SK-N-SH (cell line): ENCODE measurements at places on chromosomes 2 and 18.

GRCh38 chr18:6004683-6005082, 109.4 kb upstream of the TMEM200C start:
- DNase-seq: no peak

DNA sequence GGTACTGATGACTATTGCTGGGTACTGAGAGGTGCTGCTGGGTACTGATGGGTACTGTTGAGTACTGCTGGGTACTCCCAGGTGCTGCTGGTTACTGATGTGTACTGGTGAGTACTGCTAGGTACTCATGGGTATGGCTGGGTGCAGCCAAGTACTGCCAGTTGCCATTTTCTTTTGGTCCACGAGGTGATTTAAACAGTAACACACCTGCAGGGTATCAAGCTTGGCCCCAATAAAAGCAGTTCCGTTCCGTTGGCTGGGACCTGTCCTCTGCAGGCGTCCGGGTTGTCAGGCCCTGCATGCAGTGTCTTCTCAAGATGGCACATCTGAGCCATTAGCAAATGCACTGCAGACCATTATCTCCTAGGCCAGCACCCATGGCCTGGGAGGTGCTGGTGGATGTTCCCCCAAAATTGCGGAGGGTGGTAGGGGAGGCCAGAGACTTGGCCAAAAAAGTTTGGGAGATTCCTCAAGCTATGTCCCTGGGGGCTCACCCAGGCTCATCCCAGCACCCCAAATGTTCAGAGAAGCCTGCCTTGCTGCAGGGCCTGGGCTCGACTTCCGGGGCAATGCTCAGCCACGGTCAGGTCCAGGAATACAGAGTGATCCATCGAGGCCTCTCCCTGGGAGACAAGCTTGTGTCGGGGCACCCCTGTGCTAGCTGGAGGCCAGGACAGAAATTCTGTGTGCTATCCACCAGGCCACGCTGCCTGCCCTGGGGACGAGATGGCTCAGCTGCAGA, 165.2 kb downstream of the TWIST2 start:
- DNase-seq: no peak

GRCh38 chr18:10297086-10297485, 157.3 kb upstream of the APCDD1 start:
- DNase-seq: no peak

DNA sequence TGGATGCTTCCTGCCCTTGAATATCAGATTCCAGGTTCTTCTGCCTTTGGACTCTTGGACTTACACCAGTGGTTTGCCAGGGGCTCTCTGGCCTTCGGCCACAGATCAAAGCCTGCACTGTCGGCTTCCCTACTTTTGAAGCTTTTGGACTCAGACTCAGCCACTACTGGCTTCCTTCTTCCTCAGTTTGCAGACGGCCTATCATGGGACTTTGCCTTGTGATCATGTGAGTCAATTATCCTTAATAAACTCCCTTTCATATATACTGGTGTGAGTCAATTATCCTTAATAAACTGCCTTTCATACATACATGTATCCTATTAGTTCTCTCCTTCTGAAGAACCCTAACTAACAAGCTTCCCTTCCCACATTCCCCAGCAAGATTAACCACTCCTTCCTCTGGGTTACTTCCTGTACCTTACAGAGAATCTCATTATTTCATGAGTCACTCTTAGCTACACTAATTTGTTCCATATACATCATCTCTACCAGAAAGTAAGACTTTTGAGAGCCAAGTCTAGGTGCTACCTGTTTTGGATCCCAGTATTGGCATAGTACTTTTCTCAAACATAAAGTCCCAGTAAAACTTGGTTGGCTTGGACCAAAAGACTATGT, 31.3 kb upstream of the LRATD1 start:
- no peak for DNase-seq

DNA sequence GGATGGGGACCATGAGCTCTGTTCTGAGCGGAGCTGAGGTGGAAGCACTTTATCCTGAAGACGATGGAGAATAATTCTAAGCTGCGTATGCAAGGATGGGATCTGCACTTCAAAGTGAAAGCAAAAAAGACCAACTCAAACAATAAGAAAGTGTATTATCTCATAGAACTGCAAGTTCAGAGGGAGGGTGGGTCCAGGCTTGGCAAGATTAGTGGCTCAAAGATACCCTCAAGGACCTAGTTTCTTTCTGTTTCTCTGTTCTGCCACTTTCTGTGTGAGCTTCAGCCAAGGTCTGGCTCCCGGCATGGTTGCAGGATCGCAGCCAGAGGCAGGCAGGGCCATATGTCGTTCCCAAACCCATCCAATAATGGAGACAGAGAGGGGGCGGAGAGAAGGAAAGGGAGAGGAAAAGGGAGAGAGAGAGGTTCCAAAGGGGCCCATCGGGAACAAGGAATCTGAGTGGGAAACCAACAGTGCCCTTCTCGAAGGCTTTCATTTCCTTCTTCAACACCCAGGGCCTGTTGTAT, 169.2 kb upstream of the NCK2 start:
- no peak for DNase-seq

DNA sequence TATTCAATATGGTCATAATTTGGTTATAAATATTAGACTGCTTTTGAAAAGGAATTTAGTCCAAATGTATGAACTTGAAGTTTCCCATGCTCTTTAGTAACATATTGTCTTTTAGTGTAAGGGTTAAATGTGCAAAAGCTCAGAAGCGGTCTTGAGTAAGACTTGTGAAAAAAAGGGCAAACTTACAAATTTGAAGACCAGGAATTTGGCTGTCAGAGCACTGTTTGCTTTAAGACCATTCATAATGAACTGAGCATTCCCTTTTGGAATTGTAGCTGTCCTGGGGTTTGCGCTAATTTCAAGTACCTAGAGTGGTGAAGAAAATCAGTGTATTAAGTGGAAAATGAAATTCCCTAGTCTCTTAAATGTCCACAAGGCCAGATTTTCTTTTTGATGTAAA, 6.9 kb upstream of the ZEB2 start:
- no peak for DNase-seq

GRCh38 chr2:64315291-64315960, 138.5 kb upstream of the LGALSL start:
- DNase-seq: no peak

DNA sequence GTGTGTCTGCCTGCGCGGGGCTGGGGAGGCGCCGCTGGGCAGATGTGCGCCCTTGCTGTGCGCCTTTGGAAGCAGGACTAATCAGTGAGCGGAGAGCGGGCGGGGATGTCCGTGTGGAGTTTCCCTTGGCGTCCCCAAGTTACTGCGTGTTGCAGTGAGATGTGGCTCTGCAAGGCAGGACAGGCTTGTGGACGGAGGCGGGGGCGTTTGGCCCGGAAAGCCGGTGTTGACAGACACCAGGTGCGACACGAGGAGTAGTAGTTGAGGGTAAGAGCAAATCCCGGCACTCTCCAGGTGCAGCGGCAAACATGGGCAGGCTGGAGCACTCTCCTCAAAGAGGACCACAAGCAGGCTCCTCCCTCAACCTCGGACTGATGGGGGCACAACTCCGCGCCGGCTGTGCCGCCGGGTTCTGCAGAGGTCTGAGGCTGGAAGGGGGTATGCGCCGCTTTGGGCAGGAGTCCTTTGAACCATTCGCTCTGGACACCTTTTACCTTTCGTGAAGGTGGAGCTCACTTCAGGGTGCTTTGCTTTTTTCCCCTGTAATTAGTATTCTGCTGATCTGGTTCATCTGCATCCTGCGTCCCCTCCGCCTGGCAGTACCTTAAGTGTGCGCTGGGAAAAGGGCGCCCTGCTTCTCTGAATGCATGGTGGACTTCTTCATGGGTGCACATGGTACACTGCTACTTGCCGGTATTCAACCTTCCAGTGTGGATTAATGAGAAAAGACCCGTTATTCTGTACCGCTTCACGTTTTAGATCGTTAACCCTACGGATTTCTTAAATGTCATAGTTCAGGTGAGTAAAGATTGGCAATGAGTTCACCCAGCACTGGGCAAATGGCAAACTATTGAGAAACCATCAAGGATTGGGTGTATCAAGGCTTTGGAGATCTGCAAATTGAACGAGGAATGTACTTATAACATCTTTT, 608 bp downstream of the CDH7 start:
- no peak for DNase-seq

GRCh38 chr2:191051825-191052778, 38.1 kb upstream of the STAT1 start:
- peak; percentile 42 for DNase-seq

- no peak for DNase-seq
Observed at GRCh38 chr2:178250429-178250828, 56.1 kb downstream of the OSBPL6 start.

DNA sequence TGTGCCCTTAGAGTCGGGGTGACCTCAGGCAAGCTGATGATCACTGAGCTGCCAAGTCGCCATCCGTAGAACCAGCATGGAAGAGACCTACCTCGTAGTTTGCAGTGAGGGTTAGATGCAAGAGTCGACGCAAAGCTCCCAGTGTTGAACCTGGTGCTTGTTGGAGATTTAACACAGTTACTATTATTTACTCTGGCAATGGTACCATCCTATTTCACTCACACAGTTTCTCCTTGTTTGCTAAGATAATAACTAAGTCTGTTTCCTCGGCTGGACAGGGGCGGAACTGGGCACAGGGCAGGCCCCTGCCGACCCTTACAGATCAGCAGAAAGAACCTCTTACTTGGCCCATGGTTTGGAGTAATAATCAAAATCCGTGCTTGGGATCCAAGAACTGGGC, 85.5 kb downstream of the ACAA2 start:
- no peak for DNase-seq

- DNase-seq: no peak
Observed at GRCh38 chr18:13597068-13597467, 129.3 kb downstream of the FAM210A start.

DNA sequence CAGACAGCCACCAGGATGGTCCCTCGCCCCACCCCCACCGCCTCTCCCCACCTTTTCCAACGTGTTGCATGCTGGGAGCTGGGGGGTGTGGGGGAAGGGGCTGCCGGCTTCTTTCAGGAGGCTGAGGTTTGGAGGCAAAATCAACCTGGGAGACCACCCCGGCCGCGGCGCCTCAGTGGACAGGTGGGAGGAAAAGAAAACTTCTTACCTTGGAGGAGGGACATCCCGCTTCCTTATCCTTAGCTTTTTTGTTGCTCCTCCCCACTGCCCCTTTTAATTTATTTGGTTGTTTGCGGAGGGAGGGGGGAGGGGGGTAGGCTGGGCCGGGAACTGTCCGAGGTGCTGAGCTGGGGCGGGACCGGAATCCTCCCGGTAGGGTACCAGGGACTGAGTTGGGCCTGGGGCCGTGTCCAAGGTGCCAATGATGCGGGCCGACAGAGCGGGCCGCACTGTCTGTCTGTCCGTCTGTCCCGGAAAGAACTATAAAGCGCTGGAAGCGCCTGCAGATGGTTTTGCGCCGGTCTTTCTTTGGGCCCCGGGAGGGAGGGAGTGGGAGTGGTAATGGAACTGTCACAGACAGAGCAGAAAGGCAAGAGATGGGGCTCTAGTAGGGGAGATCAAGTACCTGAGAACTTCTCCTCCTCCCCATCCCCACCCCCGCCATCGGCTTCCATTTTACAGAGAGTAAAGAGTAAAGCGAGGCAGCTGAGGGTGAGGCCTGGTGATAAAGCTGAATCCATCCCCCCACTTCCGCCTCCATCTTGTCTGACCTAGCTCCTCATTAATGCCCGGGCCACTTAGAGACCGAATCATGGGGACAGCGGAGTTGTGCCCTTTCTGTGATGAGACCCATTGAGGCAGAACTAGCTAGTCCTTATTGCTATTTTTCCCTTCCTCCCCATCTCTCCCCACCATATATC, 2.4 kb downstream of the CDK5R2 start:
- peak; percentile 74 for DNase-seq

GRCh38 chr2:219404954-219405353, 13.2 kb upstream of the DES start:
- no peak for DNase-seq

GRCh38 chr18:64713284-64713683, 564.4 kb upstream of the LINC00305 start:
- no peak for DNase-seq

DNA sequence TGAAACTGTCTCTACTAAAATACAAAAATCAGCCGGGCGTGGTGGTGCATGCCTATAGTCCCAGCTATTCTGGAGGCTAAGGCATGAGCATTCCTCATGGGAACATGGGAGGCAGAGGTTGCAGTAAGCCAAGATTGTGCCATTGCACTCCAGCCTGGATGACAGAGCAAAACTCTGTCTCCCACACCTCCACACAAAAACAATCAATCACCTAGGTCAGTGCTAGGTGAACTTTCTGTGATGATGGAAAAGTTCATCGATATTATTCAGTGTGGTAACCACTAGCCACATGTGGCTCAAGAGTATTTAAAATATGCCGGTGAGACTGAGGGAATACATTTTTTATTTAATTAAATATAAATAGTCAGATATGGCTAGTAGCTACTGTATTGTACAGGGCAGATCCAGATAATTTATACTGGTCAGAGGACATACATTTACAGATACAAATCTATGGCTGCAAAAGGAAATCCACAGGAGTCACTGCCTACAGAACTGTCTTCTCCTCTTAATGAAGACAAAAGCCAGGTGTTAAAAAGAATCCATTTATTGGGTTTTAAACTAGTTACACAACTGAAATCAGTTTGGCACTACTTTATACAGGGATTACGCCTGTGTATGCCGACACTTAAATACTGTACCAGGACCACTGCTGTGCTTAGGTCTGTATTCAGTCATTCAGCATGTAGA, 3.9 kb upstream of the GPR75 start:
- DNase-seq: peak; percentile 60

DNA sequence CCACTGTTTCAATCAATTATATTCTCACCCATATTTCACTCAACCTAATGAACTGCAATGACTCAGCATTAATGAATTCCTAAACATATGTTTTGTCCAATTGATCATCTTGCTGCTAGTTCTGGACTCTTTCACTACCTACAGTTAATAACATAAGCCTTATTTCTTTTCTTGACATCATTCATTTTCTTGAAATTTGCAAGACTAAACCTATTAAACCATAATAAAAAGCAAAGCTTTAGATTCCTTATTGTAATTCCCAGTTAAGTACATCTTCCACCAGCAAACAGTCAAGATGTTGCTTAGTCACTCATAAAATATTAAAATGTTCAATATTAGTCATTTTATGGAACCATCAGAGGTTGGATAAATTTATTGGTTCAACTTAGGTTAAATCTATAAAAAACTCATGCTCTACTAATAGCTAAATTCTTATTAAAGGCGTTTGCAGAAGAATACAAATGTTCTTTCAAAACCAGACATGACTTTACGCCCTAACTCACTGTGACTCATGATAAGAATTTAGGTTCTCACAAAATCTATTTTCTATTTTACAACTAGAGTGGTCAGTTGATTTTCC, 599.4 kb downstream of the RNF144A start:
- DNase-seq: no peak

GRCh38 chr2:128420776-128421175, 102.1 kb upstream of the HS6ST1 start:
- peak; percentile 57 for DNase-seq

DNA sequence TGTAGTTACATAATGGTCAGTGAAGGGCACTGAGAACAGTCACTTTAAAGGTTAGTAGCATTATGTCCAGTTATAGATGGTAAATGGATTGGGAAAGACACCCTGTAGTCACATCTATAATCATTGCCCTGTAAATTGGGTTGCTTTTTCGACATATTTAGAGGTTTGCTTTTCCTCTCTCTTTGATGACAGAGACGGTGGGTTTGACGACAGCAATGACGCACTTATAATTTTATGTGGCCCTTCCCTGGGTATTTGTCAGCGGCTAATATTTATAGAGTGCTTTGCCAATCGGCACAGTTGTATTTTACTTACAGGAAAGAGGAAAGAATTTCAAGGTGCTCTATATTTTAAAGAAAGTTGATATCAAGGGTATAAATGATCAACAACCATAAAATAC, 2.8 kb downstream of the CPS1 start:
- no peak for DNase-seq

GRCh38 chr2:47038656-47039488, 116.2 kb downstream of the STPG4 start:
- no peak for DNase-seq

- DNase-seq: no peak
Observed at GRCh38 chr2:43029186-43029585, 197.2 kb downstream of the ZFP36L2 start.
